ENCODE measurements at places on chromosomes 12 and 14.

- DNase-seq = no peak
These were observed 33.7 kb downstream of the CPM start for GRCh38 chr12:68899251-68899771.

GRCh38 chr14:23571701-23572523, 4.3 kb upstream of the AP1G2 start:
- DNase-seq = no peak

GRCh38 chr12:89333564-89334252, 18.6 kb downstream of the DUSP6 start:
- DNase-seq = no peak

DNA sequence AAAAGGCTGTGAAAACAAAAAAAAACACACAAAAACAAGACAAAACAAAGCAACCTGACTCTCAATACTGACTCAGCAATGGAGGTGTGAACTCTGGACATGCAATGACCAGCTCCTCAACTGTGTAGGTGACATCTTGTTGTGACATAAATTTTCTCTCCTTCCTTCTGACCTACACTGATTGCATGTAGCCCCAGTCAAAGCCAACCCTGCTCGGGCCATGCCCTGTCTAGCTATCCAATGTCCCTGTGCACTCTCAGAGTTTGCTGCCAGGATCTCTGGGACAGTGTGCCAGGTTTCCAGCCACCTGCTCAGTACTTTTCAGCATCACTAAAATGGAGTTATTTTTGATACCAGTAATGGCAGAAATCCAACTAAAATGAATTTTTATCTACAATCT, 18.9 kb upstream of the CRACR2A start:
- no peak for DNase-seq

- DNase-seq = no peak
These were observed 85.8 kb downstream of the DNAH10 start for GRCh38 chr12:123847876-123848275.

- DNase-seq = no peak
These were observed 54.1 kb downstream of the PLXNC1 start for GRCh38 chr12:94202245-94203180.

GRCh38 chr12:94670898-94671297, 20.5 kb upstream of the TMCC3 start:
- no peak for DNase-seq

GRCh38 chr12:3222979-3223378, 145.8 kb downstream of the TSPAN9 start:
- no peak for DNase-seq

DNA sequence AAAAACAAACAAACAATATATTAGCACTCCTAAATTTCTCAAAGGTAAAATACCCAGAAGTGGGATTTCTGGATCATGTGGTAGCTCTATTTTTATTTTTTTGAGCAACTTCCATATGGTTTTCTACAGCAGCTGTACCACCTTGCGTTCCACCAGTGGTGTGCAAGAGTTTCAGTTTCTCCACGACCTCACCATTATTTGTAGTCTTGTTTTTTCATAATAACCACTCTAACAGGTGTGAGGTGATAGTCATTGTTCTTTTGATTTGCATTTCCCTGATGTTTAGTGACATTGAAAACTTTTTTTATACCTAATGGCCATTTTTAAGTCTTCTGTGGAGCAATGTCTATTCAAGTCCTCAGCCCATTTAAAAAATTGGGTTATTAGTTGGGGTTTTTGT, 127.3 kb upstream of the SLC38A2 start:
- no peak for DNase-seq

DNA sequence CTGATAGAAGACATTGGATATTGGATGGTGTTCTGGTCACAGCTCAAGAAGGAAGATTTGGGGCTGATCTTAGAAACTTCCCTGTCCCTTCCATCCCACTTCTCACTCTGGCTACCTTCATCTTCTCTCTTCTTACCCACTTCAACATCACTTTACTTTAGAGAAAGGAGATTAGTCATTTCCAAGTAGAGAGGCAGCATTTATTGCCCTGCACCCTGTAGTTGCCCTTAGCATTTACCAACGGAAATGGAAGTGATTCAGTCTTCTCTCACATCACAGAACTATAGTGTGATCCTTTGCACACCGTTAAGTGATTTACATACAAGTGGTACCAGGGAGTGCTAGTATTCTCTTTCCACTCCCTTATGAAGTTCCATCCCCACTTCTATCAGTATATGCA, 52.4 kb downstream of the PHLDA1 start:
- DNase-seq = no peak

DNA sequence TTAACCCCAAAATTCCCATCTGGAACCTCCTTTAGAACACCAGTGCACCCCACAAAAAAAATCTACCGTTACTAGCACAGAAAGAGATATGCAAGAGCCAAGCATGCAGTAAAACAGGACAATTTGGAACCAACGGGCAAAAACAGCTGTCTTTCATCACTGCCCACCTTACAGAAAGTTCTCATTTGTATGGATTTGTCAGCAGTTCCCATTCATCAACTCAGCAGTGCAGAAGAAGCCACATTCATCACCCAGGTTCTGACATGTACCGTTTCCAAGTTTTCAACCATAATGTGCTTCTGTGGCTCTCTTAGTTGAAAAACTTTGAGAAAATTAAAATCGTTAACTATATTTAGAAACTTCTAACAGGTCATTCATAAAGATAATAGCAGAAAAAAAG, 387.0 kb downstream of the RPS29 start:
- no peak for DNase-seq

DNA sequence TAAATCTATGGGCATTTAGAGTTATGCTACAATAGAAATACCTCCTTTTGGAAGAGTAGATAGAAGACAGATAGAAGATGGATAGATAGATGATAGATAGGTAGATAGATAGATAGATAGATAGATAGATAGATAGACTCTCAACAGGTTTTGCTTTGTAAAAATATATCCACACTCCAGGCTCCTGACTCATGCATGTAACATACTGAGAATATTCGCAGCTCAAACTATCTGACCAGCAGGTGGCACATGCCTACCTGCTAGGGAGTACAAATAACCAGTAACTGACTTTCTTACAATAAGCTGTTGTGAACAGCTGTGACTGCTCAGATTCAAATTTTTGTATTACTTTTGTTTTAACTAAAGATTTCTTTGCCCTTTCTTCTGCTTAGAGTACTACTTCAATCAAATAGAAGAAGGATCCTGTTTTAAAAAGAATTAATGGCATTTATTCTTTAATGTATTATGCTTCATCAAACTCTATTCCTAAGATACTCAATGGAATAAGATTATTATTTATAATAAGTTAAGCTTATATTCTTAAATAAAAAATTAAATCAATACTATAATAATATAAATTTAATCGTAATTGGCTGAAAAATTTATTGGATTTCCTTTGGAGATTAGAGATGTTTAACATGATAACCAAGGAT, 15.8 kb upstream of the CPNE8 start:
- peak; percentile 42 for DNase-seq

DNA sequence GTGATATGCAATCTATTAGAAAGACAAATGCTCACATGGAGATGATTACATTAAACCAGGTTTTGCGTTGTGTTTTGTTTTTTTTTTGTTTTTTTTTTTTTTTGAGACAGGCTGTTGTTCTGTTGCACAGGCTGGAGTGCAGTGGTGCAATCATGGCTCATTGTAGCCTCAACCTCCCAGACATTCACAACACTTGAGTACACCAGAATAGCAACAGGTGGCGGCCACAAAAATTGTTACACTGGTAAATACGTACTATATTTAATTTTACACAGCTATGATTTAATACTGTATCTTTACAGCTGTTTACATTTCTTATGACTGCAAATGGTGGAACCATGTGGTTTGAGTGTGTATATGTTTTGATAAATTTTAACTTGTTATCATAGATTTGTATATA, 60.0 kb downstream of the SCAF11 start:
- no peak for DNase-seq

DNA sequence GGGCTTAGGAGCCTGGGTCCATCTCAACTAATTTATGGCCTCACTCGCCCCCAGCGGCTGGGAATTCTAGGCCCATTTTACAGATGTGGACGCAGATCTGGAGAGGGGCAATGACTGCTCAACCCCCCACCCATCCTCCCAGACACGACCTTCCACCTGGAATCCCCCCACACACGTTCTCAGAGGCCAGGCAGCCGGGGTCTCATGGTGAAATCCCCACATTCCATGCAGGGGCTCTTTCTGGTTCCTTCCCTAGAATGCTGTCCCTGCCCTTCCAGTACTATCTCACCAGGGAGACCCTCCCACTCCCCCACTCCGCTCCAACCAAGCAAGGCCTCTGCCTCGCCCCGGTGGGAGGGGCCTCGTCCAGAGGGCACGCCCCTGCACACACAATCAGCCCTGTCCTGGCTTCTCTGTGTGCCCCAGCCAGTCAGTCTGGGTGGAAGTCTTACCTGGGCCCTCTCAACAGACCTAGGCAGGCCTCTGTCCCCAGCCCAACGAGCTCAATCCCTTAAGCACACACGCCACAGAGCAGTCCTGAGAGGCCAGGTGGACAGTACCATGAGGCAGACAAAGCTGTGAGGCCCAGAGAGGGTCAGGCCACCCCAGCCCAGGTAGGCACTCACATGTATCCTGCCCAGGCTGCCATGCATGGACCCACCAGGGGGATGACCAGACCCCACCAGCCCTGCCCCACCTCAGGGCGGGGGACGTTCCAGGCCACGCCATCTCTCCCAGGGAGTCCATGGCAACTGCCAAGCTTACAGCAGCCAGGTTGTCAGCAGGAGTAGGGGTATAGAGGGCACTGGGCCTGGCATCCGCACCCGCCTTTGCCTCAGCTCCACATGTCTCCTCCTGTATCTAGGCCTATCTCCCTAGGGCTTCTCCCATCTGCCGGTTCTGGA, 1.3 kb upstream of the ANKRD9 start:
- no peak for DNase-seq

- no peak for DNase-seq
These were observed 29.7 kb downstream of the A2ML1 start for GRCh38 chr12:8852119-8852518.

- DNase-seq = no peak
These were observed 88.5 kb downstream of the PAPLN start for GRCh38 chr14:73325630-73326299.

- no peak for DNase-seq
These were observed 74.3 kb upstream of the GPHB5 start for GRCh38 chr14:63393012-63393411.

DNA sequence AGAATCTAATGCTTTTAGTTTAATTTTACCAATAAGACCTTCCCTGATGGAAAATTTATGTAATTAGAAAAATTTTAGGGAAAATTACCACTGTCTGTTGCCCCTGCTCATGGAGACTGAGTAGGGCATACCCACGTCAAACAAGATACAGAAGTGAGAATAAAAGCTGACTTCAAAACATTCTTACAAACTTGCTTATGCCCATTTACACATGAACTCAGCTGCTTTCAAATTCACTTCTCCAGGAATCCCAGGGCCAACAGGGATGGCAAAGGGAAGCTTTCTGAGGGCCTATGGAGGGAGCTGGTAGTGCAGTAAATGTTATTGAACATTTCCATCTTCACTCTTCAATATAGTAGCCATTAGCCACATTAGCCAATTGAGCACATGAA, 4.8 kb upstream of the NINJ2 start:
- DNase-seq = no peak

DNA sequence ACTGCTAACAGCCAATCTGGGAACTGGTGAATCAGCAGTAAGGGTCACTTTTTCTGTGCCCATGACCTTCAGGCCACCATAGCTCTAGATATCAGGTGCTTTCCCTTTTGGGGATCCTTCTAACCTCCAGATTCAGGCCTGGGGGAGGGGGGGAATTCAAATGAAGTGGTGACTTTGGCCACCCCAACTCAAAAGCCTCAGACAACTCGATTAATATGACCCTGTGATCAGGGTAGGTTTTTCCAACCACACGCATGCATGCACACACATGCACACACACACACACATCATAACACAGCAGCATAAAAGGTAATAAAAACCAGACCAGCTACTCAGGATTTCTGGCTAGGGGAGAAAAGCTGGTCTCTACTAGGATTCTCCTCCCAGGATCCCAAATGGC, 5.3 kb downstream of the TBX3 start:
- DNase-seq = no peak

DNA sequence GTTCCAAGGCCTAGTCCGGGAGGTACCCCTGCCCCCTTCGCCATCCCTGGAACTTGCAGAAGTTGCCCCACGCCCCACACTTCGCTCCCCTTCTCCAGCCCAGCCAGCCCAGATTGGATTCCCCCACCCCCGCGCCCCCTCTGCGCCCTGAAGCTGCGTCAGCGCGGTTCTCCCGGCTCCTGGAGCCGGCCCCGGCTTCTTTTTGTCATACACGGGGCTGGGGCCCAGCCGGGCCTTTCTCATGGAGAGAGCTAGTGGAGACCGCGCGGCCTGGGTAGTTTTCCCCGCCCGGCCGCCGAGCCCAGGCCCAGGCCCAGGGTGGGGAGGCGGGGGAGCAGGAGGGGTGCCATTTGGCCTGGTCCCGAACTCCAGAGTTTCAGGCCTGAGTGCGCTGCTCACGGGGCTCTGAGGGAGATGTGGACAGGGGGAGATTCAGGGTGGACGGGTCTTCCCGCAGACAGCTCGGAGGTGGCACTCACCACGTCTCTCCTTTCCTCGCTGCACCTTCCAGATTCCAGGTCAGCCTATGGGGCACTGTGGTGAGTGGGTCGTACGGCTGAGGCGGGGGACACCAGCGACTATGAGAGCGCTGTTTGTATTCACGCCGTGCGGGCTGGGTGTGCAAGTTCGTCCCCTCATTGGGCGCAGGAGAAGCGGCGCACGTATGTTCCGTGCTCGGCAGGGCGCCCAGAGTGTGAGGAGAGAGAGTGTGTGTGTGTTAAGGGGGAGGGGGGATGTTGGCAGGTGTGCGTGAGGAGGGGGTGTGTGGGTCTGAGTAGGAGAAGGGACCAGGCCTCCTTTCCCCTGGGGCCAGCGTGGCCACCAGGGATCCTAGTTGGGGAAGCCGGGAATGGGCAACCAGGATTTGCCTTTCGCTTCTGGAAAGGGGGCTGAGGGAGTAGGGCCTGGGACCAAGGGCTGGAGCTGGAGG, 785 bp upstream of the LHX5 start:
- peak; percentile 22 for DNase-seq

- DNase-seq = no peak
These were observed 179.9 kb downstream of the PTPN11 start for GRCh38 chr12:112598626-112599025.

DNA sequence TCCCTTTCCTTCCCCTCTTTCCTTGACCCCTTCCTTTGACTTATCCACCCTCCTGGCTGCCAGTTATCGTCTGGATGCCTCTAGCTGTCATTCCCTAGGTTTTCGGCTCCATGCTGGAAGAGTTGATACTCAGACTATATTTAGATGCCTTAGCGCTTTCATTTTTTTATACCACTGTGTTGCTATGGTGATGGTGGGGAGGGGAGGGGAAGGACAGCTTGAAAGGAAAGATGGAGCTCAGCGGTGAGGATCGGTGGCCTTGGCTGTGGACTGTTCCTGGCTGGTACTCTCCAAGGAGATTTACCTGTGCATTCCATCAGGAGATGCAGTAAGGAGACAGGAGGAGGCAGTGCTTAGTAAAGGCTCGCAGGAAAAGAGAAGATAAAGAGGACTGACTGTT, 108.7 kb downstream of the SLC8A3 start:
- no peak for DNase-seq

- no peak for DNase-seq
These were observed 910 bp upstream of the TM7SF3 start for GRCh38 chr12:27014859-27015729.

- DNase-seq = no peak
These were observed 27.9 kb downstream of the PCNX1 start for GRCh38 chr14:70935135-70935534.

- DNase-seq = no peak
These were observed 49.6 kb downstream of the HNRNPC start for GRCh38 chr14:21219561-21220111.

- no peak for DNase-seq
These were observed 171.2 kb downstream of the MYRFL start for GRCh38 chr12:69996241-69996640.

Measured in GM20000 (cell line).